ENCODE measurements at places on chromosomes 13 and 19. TPM values are rescaled to one million over a fixed set of nuclear protein-coding genes. Genes with fewer than 3 reads are reported as not detected.

TSC22D1 gene
- 54.7 TPM for total RNA-seq

FUT3 gene
- not detected for total RNA-seq

NHLRC3 gene
- total RNA-seq = 4.9 TPM

FFAR3 gene
- total RNA-seq = not detected

SULT2A1 gene
- total RNA-seq = not detected

PPM1N gene
- 8.1 TPM for total RNA-seq

NLRP12 gene
- total RNA-seq = not detected

SLC15A1 gene
- total RNA-seq = not detected

ZNF653 gene
- 5.0 TPM for total RNA-seq

NLRP11 gene
- not detected for total RNA-seq
